ENCODE measurements at places on chromosomes 12 and 14.

GRCh38 chr12:117662220-117662619, 300.8 kb upstream of the NOS1 start:
- no peak overlapping the region for H3K27ac ChIP-seq
- no peak overlapping the region for H3K4me3 ChIP-seq
- H3K36me3 ChIP-seq = no peaks in the 10 kb centered on the region

- DNase-seq = no peak
- no peaks in the 10 kb centered on the region for H3K27me3 ChIP-seq
- no peak overlapping the region for H3K27ac ChIP-seq
- H3K36me3 ChIP-seq = no peaks in the 10 kb centered on the region
- H3K4me1 ChIP-seq = no peaks in the 10 kb centered on the region
Observed at GRCh38 chr12:69059465-69060457, 126.8 kb upstream of the CPM start.

DNA sequence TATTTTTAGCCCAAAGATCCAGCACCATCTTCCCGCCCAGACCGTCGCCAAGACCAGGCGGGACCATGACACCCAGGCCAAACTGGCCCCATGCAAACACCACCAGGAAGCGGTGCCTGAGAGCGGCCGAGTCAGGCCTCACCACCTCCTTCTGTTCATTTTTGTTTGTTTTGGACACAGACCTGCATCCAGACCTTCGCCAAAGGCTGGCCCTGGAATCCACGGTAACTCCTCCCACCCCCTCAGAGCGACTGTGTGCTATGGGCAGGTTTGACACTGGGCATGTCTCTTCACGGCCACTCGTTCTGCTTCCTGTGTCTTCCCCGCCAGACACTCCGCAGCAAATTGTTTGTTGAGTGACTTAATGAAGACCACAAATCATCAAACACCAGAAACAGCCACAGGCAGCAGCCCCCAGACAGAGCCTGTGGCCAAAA, 47.1 kb downstream of the NCOR2 start:
- no peaks in the 10 kb centered on the region for H3K27me3 ChIP-seq
- no peak overlapping the region for H3K27ac ChIP-seq
- no peak for DNase-seq
- H3K4me1 ChIP-seq = no peaks in the 10 kb centered on the region
- H3K36me3 ChIP-seq = no peaks in the 10 kb centered on the region

- H3K27me3 ChIP-seq = no peaks in the 10 kb centered on the region
- no peak overlapping the region for H3K4me3 ChIP-seq
- H3K4me1 ChIP-seq = no peaks in the 10 kb centered on the region
- DNase-seq = no peak
- H3K27ac ChIP-seq = no peak overlapping the region
- H3K36me3 ChIP-seq = no peaks in the 10 kb centered on the region
Observed at GRCh38 chr14:95456281-95456680, 60.2 kb downstream of the SYNE3 start.

DNA sequence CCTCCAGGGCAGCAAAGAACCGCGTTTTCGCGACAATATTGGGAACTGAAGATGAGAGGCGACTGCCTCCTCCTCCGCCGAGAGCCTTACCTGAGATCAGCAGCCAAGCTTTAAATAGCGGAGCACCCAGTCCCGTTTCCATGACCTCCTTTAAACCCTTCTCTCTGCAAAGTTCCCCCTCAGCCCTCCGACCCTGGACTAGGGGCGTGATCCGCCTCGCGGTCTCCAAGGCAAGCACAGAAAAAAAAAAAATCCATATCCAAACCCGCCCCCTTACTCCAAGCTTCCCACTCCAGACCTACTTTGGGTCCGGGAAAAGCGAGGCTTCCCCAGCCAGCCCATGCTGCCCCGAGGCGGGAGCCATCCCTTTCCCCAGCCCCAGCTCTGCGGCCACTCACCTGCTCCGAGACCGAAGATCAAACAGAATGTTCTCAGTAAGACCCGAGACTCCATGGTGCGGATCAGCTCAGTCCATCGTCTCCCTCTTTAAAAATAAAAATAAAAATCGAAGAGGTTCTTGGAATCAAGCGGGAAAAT, 630 bp downstream of the NELL2 start:
- H3K27me3 ChIP-seq = 0 out of 2 replicates have a peak, but pooled peaks cover 7% of the 10 kb centered on the region
- DNase-seq = no peak
- peak overlapping the region; percentile 60 for H3K4me3 ChIP-seq
- H3K36me3 ChIP-seq = no peaks in the 10 kb centered on the region
- H3K27ac ChIP-seq = no peak overlapping the region

DNA sequence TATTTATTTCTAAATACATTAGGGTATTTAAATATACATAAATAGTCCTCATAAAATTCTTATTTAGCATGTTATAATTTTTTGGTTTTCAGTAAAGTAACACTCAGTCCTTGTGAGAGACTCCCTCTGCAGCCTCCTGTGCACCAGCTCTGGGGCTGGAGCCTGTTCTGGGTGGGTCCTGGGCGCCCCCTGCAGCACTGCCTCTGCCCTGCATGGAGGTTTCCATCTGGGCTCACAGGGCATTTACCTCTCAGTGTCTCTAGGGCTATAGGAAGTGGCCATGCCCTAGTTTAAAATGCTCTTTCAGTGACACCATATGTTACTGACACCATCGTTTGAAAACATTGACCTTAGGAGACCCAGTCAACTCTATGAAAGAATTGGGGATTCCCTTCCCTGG, 1155.2 kb downstream of the TMEM121 start:
- H3K27ac ChIP-seq = no peak overlapping the region
- DNase-seq = no peak
- H3K4me1 ChIP-seq = no peaks in the 10 kb centered on the region

GRCh38 chr14:86596024-86596423, 1066.1 kb downstream of the FLRT2 start:
- no peak overlapping the region for H3K4me3 ChIP-seq
- DNase-seq = peak; percentile 83

DNA sequence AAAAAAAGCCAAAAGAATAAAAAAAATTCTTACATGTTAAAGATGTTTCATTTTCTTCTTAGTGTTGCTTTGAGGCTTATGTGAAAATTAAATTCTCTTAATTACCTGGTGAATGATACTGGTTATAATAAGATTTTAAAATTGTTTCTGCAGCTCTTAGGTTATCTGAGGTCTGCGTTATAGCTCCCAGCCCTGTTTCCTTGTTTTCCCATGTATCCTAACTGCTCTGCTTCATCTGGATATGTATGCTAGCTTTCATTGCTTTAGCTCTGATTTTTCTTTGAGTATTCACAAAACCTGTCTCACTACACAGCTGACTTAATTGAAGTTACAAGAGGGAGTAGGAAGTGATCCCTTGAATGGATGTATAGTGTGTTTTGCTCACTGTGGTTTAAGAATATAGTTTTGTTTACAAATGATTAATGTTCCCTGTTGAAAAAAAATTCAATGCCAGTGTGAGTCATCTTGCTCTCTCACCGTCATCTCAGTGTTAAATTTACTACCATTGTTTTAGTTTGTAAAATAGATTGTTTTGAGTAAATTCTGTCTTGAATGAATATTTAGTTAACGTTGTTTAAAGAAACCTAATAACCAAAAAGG, 26.8 kb downstream of the CPSF6 start:
- DNase-seq = no peak
- no peaks in the 10 kb centered on the region for H3K27me3 ChIP-seq
- H3K27ac ChIP-seq = no peak overlapping the region
- H3K36me3 ChIP-seq = peaks cover 8% of the 10 kb centered on the region

GRCh38 chr12:109885616-109886015, 5.3 kb upstream of the GLTP start:
- DNase-seq = no peak
- H3K27ac ChIP-seq = no peak overlapping the region
- H3K36me3 ChIP-seq = no peaks in the 10 kb centered on the region

DNA sequence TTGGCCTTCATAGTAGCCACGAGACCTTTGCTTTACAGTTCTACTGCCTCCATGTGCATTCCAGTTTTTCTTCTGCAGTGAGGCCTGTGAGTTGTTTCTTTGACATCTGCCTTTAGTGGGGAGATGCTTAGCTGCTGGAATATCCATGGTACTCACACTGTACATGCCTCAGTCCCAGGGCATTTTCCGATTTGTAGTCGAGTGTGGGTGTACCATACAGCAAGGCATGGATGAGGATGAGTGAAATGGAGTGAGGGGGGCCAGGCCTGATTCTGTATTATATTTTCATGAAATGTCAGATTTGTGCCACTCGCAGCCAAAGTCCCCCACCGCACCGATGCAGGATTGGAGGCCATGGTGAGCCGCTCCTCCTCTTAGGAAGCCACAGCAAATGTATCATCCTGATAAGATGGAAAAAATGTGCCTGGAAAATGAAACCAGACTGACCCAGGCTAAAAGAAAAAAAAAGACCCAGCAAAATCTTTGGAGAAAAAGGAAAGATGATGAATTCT, 173.0 kb downstream of the ADGRD1 start:
- peaks cover 6% of the 10 kb centered on the region for H3K27me3 ChIP-seq
- no peak overlapping the region for H3K4me3 ChIP-seq
- no peak overlapping the region for H3K27ac ChIP-seq
- DNase-seq = no peak
- no peaks in the 10 kb centered on the region for H3K4me1 ChIP-seq

GRCh38 chr14:25933731-25934130, 664.1 kb downstream of the NOVA1 start:
- DNase-seq = no peak
- no peak overlapping the region for H3K27ac ChIP-seq
- no peaks in the 10 kb centered on the region for H3K4me1 ChIP-seq
- no peaks in the 10 kb centered on the region for H3K36me3 ChIP-seq
- H3K27me3 ChIP-seq = no peaks in the 10 kb centered on the region

GRCh38 chr14:96717116-96717515, 80.1 kb upstream of the VRK1 start:
- no peaks in the 10 kb centered on the region for H3K36me3 ChIP-seq
- H3K4me1 ChIP-seq = no peaks in the 10 kb centered on the region
- no peak for DNase-seq
- no peak overlapping the region for H3K27ac ChIP-seq
- no peaks in the 10 kb centered on the region for H3K27me3 ChIP-seq

DNA sequence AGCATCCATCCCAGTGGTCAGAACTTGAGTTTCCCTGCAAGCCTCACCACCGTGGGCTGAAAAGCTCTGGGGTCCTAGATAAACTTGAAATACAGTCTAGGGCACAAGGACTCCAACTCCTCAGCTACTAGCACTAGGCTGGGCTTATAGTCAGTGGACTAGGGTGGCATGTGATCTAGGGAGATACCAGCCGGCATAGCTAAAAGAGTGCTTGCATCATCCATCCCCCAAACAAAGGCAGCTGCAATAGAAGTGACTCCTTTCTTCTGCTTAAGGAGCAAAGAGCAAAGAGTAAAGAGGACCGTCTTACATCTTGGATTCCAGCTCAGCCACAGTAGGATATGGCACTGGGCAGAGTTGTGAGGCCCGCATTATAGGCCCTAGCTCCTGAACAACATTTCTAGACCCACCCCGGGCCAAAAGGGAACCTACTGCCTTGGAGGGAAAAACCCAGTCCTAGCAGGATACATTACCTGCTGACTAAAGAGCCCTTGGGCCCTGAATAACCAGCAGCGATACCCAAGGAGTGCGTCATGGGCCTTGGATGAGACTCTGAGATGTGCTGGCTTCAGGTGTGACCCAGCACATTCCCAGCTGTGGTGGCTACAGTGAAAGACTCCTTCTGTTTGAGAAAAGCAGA, 17.9 kb upstream of the SOS2 start:
- H3K27ac ChIP-seq = no peak overlapping the region
- no peak overlapping the region for H3K4me3 ChIP-seq
- H3K4me1 ChIP-seq = no peaks in the 10 kb centered on the region
- no peaks in the 10 kb centered on the region for H3K36me3 ChIP-seq

DNA sequence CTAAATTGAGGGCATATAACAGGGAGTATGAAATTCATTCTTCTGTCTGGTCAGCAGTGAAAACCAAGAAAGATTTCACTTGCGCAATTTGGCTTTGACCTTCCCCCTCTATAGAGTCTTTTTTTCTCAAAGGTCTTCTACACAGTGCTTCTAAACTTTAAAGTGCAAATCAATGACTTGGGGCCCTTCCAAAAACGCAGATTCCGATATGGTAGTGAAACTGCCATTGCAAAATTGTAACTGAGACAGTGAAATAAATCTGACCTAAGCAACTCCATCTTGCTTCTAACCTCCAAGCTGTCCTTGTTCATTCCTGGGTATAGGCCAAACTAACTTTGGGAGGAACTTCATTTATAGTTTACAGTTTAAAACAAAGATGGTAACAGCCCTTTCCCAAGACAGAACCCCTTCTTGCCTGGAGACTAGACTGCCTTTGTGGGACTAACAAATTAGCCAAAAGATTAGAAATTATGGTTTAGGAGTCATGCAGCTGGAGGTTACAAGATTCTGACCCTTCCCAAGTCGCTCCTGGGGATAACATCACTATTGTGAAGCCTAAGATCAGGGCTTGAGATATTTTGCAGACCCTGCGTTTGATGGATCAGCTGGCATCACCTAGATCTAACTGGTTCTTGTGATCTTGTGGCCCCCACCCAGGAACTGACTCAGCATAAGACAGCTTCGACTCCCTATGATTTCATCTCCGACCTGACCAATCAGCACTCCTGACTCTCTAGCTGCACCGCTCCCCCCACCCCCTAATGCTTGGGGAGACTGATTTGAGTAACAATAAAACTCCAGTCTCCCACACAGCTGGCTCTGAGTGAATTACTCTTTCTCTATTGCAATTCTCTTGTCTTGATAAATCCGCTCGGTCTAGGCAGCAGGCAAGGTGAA, 5.0 kb downstream of the SLC25A21 start:
- no peak for DNase-seq

- H3K27me3 ChIP-seq = no peaks in the 10 kb centered on the region
- no peak overlapping the region for H3K27ac ChIP-seq
- no peaks in the 10 kb centered on the region for H3K36me3 ChIP-seq
- H3K4me3 ChIP-seq = no peak overlapping the region
- H3K4me1 ChIP-seq = peaks cover 11% of the 10 kb centered on the region
Observed at GRCh38 chr14:68627050-68627867, 165.6 kb downstream of the ZFP36L1 start.

GRCh38 chr12:109549613-109550270, 23.6 kb downstream of the MMAB start:
- no peaks in the 10 kb centered on the region for H3K27me3 ChIP-seq
- no peak for DNase-seq
- no peaks in the 10 kb centered on the region for H3K4me1 ChIP-seq
- no peak overlapping the region for H3K4me3 ChIP-seq

- no peaks in the 10 kb centered on the region for H3K36me3 ChIP-seq
- H3K27me3 ChIP-seq = no peaks in the 10 kb centered on the region
- H3K4me3 ChIP-seq = no peak overlapping the region
- H3K4me1 ChIP-seq = no peaks in the 10 kb centered on the region
- no peak for DNase-seq
Observed at GRCh38 chr12:91317306-91317705, 134.7 kb upstream of the DCN start.

- H3K4me1 ChIP-seq = peaks cover 61% of the 10 kb centered on the region
- H3K27me3 ChIP-seq = no peaks in the 10 kb centered on the region
- DNase-seq = peak; percentile 50
- no peaks in the 10 kb centered on the region for H3K36me3 ChIP-seq
- peak overlapping the region; percentile 32 for H3K4me3 ChIP-seq
- H3K27ac ChIP-seq = peak overlapping the region; percentile 78
Observed at GRCh38 chr12:89469361-89469760, 55.2 kb downstream of the GALNT4 start.

DNA sequence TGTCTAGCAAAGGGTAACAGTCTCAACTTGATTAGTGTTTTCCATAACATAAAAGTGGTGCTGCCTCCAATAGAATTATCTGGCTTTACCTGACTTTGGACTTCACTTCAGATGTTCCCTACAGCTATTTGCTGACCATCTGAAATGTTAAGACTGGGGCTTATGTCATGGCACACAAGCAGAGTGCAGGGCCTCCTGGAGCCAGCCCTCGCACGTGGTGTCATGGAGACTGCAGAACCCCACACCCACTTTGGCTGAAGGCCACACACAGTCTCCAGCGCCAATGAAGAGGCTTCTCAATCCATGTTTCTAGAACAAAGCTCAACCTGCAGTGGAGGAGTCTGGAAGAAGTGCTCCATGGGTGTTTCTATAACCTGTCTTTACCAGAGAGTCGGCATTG, 169.6 kb upstream of the FRMD6 start:
- H3K27me3 ChIP-seq = no peaks in the 10 kb centered on the region
- no peak overlapping the region for H3K4me3 ChIP-seq
- no peak overlapping the region for H3K27ac ChIP-seq
- H3K4me1 ChIP-seq = no peaks in the 10 kb centered on the region
- H3K36me3 ChIP-seq = no peaks in the 10 kb centered on the region
